ENCODE measurements at places on chromosomes 1 and 21.

DNA sequence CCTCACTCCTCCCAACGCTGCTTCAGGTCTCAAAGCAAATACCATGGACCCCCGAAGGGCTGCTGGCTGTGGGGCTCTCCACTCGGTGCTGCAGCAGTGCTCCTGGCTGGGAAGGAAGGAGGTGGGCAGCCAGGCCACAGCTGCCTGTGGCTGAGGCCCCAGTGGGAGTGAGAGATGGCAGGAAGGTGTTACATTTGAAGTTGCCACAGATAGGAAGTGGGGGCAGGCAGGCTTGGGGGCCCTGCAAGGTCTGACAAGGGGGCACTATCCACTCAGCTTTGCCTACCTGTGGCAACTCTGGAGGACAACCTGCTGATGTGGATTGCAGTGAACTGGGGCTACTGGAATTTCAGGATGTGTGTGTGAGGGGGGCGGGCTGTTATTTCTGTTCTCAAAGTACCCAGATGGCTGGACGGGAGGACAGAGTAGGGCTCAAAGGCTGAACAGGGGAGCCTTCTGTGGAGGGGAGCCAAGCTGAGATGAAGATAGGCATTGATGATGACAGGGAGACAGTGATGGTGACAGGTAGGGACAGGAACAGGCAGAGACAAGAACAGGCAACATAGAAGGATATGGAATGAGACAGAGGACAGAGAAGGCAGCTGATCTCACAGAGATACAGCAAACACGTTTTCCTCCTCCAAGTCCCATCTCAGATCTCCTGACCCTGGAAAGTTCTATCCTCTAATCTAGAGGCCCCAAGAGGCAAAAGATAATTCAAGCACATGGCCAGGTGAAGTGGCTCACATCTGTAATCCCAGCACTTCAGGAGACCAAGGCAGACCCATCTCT is 1.8 kb downstream of the ZNF683 start:
- DNase-seq: no peak

DNA sequence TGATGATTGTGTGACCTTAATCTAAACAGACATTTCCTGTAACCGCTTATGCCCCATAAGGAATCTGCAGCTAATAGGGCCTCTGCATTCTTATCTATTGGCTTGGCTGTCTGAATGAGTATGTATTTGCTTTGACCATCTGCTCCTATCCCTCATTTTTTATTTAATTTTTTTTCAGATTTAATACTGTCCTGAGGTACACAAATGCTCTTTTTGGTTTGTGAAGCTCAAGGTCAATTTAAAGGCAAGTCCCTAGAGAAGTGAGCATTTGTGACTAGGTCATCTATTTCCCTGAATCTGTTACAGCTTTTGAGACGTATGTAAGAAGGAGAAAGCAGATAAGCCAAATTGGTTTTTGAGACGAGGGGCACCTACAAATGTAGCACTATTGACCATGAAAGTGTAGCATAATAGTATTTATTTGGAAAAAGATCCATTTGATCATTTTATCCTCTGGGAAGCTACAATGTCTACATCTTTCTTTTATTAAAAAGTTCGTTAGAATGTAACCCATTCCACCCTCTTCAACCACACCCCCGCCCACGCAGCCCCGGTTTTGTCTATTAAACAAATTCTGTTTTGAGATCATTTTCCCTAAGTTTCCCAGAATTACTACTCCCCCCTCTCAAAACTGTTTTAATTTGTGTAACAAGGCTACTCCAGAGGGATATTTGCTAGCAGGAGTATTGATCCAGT is 69.2 kb upstream of the HSPA13 start:
- no peak for DNase-seq

DNA sequence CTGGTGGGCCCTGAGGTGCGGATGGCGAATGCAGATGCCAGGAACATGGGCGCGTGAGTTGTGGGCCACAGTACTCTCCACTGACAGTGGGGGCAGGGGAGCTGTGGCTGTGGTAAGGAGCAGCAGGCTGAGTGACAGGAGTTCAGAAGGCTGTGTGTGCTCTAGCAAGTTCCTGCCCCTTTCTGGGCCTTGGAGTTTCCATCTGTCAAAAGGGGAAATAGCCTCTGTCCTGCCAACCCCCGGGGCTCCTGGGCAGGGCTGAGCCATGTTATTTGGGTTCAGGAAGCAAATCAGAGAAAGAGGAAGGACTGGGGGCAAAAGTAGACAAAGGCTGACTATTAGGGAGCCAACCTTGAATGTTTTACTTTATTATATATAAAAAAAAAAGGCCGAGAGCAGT is 19.5 kb upstream of the MFN2 start:
- no peak for DNase-seq

DNA sequence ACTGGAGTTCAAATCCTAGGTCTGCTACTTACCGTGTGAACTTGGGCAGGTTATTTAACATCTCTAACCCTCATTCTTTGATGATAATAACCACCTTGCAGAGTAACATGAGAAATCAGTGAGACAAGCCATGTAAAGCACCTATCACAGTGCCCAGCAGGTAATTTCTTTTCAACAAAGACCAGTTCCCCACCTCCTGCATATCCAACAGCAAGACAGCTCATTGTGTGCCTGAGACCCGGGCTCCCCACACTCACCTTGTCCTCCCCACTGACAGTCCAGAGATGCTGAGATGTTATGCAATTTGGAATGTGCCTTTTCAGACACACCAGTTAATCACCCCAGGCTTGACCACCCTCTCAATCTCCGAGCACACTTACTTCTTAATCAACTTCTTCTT is 367.6 kb upstream of the DAB1 start:
- no peak for DNase-seq

- no peak for DNase-seq
Observed at GRCh38 chr1:53377438-53377841, 49.6 kb upstream of the LRP8 start.

- no peak for DNase-seq
Observed at GRCh38 chr21:25750085-25750484, 15.3 kb downstream of the GABPA start.

GRCh38 chr1:155598842-155599331 is 11.1 kb upstream of the MSTO1 start:
- DNase-seq: no peak

GRCh38 chr21:42532466-42533181 is 19.0 kb downstream of the SLC37A1 start:
- peak; percentile 53 for DNase-seq

GRCh38 chr1:191074881-191075280 is 597.2 kb upstream of the BRINP3 start:
- no peak for DNase-seq

All from AG08396 (cell line).